ENCODE measurements at places on chromosomes 5 and 9.

DNA sequence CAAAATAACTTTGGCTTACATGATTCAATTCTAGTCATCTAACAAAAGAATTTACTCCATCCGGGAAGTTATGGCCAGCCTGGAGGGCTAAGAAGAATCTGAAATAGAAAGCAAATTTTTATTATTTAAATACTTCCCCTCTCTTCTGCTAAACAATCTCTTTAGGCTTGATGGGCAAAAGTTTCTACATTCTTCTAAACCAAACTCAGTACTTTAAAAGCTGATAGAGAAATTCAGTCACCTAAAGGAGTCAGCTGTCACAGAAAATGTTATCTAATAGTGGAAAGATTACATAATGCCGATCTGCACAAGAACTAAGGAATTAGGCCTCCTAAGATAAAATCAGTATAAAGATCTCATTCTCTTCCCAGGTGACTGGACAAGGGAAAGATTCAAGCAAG, 32.4 kb downstream of the GNAQ start:
- no peak for DNase-seq

DNA sequence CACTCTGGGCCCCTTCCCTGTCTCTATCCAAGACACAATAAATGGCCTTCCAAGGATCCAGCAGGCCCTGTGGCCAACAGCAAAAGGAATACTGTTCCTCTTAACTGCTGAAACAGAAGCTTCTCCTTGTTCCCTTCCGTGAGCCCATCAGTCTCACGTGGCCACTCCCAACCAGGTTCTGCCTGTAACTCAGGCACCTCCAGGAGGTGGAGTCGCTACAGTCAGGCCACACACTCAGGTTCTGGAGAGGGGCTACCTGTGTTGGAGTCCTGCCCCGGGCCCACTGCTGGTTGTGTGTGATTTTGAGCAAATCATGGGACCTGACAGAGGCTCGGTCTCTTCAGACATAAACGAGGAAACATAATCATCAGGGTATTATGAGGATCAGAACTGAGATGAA, 10.3 kb downstream of the FAT2 start:
- no peak for DNase-seq

DNA sequence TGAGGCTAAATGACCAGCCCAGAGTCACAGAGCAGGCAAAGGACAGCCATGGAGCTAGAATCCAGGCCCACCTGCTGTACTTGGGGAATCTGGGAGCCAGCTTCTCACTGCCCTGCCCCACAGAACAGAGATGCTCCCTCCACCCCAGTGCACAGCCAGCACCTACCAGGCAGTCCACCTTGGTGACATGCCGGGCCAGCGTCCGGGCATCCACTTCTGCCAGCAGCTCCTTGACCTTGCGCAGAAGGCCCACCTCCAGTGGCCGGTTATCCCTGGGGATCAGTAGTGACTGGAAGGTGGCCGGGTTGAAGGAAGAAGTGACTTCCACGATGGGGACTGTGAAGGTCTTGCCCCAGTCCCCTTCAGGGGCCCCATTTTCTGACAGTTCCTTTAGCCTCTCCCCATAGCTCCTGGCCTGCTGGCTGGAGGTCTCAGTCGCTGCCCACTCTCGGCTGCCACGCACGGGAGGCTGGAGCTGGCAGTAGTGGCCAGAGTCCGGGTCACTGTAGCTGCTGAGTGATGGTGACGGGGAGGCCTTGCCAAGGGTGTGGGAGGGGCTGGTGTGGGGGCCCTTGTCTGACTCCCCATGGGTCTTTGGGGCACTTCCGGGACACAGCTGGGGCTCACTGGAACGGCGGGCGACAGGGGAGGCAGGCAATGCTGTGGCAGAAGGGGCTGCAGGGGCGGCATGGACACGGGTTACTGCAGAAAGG, 9.5 kb upstream of the TOR2A start:
- no peak for DNase-seq

GRCh38 chr5:1685066-1685465, 114.6 kb downstream of the MRPL36 start:
- DNase-seq = no peak

DNA sequence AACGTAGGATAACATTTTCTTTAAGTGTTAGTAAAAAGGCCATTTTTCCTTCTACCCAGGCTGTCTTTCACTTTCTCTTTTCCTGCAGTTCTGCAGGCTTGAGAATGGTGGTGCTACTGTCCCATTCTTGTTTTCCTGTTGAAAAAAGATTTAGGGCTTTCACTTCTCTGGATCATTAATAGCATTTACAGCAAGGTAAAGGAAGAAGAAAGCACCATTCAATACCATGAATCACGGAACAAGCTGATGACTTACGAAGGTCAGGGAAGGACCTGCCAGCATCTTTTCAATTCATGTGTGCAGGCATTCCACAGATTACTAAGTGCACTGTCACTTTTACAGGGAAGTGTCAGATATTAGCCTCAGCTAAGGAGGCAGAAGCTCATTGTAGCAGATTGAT, 292.8 kb downstream of the YTHDC2 start:
- DNase-seq = peak; percentile 20

- DNase-seq = no peak
Observed at GRCh38 chr5:96113170-96113939, 151.7 kb upstream of the ELL2 start.
